A549 treated with dexamethasone at 1 μM for 4 hours (cell line): ENCODE measurements at places on chromosomes 12 and 14. TPM values are rescaled to one million over a fixed set of nuclear protein-coding genes. Genes with fewer than 3 reads are reported as not detected.

The ADAMTS20 gene
- total RNA-seq = not detected in 5 replicates

The AHNAK2 gene
- total RNA-seq = 200 to 252 TPM (median 220 TPM) in 5 replicates

The TAS2R7 gene
- total RNA-seq = not detected in 5 replicates

The POLE2 gene
- total RNA-seq = 12.2 to 15.7 TPM (median 13.4 TPM) in 5 replicates

The ERP27 gene
- total RNA-seq = not detected in 5 replicates

The SELPLG gene
- 0.82 to 1.2 TPM (median 0.99 TPM) in 5 replicates for total RNA-seq

The OR8S1 gene
- total RNA-seq = not detected in 5 replicates
